Esophagus mucosa (tissue), 1 donor: ENCODE measurements at places on chromosomes 3 and 15.

DNA sequence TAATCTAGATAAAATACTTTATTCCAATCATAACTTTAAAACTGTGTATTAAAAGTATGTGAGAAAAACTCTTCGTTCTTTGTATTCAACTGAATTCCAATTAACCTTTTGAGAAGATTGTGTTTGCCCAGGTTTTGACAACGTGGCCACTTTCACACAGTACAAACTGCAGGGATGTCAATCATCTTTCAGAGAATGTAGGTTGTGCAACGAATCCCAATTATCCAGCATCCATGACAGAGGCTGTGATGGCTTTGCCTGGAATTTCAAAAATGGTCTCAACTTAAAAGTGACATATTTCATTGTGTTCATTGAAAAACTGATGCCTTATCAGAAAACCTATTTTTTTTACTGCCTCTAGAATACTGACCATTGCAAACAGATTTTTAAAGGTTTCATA, 615.1 kb upstream of the KCNMB2 start:
- ATAC-seq = no peak

DNA sequence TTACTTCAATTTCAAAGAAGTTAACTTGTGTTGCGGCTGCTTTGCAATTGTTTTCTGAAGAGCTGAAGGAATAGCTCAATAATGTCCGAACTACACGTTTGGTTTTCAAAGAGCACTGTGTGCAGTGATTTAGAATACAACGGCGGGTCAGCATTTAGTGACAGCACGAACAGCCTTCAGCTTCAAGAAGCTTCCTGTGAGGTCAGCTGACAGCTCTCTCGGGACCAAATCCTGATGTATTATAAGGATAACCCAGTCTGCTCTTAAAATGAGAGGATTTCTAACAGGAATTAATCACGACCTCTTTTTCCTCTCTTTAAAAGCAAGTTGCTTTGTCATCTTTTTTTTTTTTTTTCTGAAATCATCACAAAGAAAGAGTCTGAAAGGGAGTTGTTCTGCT, 97.9 kb upstream of the UNC13C start:
- no peak for ATAC-seq

DNA sequence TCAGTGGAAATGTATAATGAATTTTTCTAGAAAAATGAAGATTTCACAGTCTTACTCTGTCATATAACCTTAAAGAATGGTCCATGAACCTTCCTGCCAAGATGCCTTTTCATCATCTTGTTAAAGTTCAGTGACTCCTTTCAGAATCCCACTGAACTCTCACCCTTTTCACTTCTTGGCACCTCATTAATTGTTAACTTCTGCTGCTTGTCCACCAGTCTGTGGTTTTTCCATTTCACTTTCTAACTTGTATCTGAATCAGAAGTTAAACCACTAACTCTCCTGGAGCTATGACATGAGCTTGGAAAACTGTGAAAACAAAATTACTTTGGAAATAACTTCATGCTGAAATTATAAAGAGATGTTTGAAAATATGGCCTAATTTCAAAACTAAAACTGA, 281.2 kb upstream of the ALCAM start:
- ATAC-seq = no peak

- no peak for ATAC-seq
These were observed 205.4 kb upstream of the TSC22D2 start for GRCh38 chr3:150202711-150203110.

- no peak for ATAC-seq
These were observed 40.1 kb downstream of the KY start for GRCh38 chr3:134610432-134611385.

- ATAC-seq = no peak
These were observed 146.2 kb downstream of the NFKBIZ start for GRCh38 chr3:101995371-101996046.

DNA sequence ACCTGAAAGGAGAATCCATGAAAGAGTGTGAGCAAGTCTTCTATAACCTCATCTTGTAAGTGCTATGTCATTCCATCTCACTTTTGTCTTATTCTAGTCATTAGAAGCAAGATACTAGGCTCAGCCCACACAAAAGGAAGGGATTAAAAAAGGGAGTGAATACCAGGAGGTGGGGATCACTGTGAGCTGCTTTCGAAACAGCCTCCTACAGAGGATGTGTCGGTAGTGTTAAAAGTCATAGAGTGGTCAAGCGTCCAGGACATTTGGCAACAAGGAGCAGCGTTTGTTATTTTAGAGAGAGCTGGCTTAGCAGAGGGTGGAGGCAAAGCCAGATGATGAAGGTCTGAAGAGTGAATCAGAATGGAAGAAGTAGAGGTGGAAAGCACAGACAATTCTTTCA, 11.7 kb upstream of the ZNF148 start:
- ATAC-seq = peak; percentile 42

DNA sequence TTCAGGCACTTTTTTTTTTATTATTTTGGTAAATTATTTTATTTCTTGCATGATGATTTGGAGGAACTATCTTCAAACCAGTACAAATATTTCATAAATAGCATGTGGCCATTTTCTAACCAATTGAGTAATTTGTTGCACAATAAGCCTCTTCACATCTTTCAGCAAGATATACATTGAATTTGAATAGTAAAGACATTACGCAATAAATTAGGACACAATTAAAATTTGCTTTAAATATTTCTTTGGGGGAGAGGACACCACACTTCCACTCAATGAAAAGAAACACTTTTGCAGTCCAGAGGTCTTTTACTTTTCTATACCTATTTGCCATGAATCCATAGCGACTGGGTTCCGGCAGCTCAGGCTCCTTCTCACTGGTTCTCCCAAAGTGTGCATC, 762.6 kb upstream of the GOLIM4 start:
- ATAC-seq = no peak

GRCh38 chr3:25944329-25944728, 154.4 kb downstream of the OXSM start:
- ATAC-seq = no peak
